ENCODE measurements at places on chromosomes 11 and 22.

- DNase-seq, result no peak
Observed at GRCh38 chr22:24954114-24954463, 1.6 kb downstream of the KIAA1671 start.

- DNase-seq, result no peak
Observed at GRCh38 chr11:92892802-92893684, 76.4 kb upstream of the MTNR1B start.

DNA sequence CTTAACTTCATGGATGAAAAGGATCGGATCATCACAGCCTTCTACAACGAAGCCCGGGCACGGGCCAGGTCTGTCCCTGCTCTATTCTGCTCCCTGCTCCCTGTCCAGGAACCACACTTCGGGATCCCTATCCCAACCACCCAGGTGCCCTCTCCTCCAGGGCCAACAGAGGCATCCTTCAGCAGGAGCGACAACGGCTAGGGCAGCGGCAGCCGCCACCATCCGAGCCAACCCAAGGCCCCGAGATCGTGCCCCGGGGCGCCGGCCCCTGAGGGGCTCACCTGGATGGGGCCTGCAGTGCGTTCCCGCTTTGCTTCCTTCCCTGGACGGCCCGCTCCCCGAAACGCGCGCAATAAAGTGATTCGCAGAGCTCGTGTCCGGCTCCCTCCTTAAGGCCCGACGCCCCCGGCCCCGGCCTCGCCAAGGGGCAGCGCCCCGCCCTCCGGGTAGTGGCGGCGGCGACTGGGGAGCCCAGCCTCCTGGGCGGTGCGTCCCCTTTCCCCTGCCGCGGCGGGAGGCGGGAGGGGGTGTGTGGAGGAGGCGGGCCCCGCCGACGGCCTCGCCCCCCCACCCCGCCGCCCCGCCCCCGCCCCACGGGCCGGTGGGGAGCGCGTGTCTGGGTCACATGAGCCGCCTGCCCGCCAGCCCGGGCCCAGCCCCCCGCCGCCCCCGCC is at the start of gene VEGFB:
VEGFB (plus strand) TSS at position 672 of the 674 bp plus-strand sequence. CDS start 250 bp downstream, outside the sequence.
- DNase-seq, result peak; percentile 83

- DNase-seq, result no peak
Observed at GRCh38 chr22:41382610-41383009, 868 bp downstream of the TEF start.

GRCh38 chr11:112697391-112698178 is 263.6 kb upstream of the NCAM1 start:
- no peak for DNase-seq

DNA sequence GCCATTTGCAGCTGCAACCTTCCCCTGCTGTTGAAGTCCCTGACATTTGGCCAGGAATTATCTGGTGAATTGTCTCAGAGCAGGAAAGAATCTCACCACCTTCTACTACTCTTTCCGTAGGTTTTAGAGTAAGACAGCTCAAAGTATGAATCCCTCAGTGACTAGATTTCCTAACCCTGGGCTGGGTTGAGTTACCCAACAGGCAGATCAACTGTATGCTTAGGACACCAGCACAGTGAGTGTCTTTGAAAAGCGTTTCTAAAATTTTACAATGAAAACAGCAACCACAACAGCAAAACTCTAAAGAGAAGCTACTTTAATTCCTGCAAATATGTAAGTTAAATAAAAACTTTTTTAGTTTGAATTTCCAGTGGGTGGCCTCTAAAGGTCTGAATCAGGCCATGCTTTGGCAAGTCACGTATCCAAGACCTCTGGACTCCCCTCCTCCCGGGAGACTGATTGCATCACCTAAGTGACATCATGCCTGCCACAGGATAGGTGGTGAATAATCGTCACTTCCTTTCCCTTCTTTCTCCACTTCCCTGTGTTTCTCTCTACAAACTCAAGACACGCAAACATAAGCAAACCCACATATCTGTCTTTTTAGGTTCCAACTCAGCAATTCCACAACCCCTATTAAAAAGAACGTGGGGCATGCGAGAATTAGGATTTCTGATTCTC is 7.8 kb downstream of the OR8B12 start:
- no peak for DNase-seq

GRCh38 chr11:6548641-6549040 is 51.6 kb downstream of the DNHD1 start:
- no peak for DNase-seq

GRCh38 chr11:109034339-109034696 is 369.4 kb downstream of the DDX10 start:
- no peak for DNase-seq

Measured in NCI-H345 (cell line).